Endothelial cell (in vitro differentiated cells): ENCODE measurements at places on chromosomes 12 and 14. TPM values are rescaled to one million over a fixed set of nuclear protein-coding genes. Genes with fewer than 3 reads are reported as not detected.

GRCh38 chr12:124797321-124797720 is 66.3 kb downstream of the SCARB1 start:
- peaks cover 5% of the 10 kb centered on the region for H3K36me3 ChIP-seq
- peak overlapping the region; percentile 97 for H3K27ac ChIP-seq
- H3K27me3 ChIP-seq, result no peaks in the 10 kb centered on the region
- peak overlapping the region; percentile 70 for H3K4me3 ChIP-seq
- H3K4me1 ChIP-seq, result peaks cover 22% of the 10 kb centered on the region

- H3K27ac ChIP-seq, result no peak overlapping the region
- peaks cover 52% of the 10 kb centered on the region for H3K36me3 ChIP-seq
- peaks cover 5% of the 10 kb centered on the region for H3K27me3 ChIP-seq
- H3K4me3 ChIP-seq, result no peak overlapping the region
Observed at GRCh38 chr14:100348253-100348729, 25.2 kb downstream of the SLC25A47 start.

GRCh38 chr12:94039914-94040313 is 108.5 kb upstream of the PLXNC1 start:
- H3K4me1 ChIP-seq, result no peaks in the 10 kb centered on the region
- H3K27me3 ChIP-seq, result no peaks in the 10 kb centered on the region
- no peak for DNase-seq
- no peaks in the 10 kb centered on the region for H3K36me3 ChIP-seq
- no peak overlapping the region for H3K27ac ChIP-seq

- H3K27ac ChIP-seq, result no peak overlapping the region
- peaks cover 2% of the 10 kb centered on the region for H3K4me1 ChIP-seq
- H3K4me3 ChIP-seq, result peak overlapping the region; percentile 51
- H3K27me3 ChIP-seq, result peaks cover 13% of the 10 kb centered on the region
Observed at GRCh38 chr14:105399466-105399775, 1.1 kb downstream of the TEX22 start.

The CLEC6A gene
- total RNA-seq, result not detected

DNA sequence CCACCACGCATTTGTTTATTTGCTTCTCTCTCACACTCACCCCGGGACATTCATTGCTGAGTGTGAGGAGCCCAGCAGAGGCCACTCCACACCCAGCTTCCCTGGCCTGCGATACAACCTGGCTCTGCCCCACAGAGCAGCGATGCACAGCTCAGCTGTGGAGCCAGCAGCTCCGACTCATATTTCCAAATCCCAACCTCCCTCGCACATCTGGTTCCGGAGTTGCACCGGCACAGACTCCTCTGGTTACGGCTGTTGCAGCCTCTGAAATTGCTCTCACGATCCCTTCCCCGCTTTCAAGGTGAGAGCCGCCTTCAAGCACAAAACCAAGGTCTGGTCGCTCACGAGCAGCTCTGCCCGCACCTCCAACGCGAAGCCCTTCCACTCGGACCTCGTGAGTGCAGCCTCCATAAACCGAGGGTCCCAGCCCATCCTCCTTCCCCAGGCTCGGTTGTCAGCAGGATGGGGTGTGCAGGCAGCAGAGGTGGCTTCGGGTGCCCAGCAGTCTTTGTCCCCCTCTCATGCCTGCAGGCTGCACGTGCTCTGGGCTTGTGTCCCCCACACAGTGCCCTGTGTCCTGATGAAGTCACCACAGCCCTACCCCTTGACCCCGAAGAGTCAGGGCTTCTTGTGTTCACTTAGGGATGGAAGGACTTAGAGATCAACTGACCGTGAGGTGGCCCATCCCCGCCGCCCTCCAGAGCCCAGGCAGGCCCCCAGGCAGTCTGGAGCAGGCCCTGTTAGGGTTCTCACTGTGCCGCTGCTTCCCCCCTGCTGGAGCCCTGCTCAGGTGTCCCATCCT is 184.3 kb downstream of the ADGRD1 start:
- no peak for DNase-seq
- H3K27me3 ChIP-seq, result peaks cover 4% of the 10 kb centered on the region
- H3K36me3 ChIP-seq, result no peaks in the 10 kb centered on the region
- no peak overlapping the region for H3K27ac ChIP-seq

DNA sequence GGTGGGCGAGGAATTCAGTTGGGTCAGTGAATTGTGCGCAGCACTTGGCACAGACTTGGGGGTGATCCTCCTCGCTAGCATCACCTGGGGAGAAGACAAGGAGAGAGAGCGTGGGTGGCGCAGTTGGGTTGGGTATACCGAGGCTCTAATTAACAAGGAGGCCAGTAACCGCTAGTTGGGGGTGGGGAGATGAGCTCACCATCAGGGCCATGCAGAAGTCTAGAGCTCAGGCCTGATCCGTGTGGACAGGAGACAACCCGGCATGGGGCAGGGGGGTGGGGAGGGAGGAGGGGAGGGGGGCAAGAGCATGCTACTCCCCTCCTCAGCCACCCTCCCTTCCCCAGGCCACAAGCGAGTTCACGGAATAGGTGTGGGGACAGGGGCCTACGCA is 580 bp downstream of the SALL2 start:
- no peak for DNase-seq
- H3K27me3 ChIP-seq, result peaks cover 2% of the 10 kb centered on the region
- peaks cover 23% of the 10 kb centered on the region for H3K4me1 ChIP-seq
- peaks cover 22% of the 10 kb centered on the region for H3K36me3 ChIP-seq
- peak overlapping the region; percentile 93 for H3K27ac ChIP-seq

The TSHR gene
- not detected for total RNA-seq

DNA sequence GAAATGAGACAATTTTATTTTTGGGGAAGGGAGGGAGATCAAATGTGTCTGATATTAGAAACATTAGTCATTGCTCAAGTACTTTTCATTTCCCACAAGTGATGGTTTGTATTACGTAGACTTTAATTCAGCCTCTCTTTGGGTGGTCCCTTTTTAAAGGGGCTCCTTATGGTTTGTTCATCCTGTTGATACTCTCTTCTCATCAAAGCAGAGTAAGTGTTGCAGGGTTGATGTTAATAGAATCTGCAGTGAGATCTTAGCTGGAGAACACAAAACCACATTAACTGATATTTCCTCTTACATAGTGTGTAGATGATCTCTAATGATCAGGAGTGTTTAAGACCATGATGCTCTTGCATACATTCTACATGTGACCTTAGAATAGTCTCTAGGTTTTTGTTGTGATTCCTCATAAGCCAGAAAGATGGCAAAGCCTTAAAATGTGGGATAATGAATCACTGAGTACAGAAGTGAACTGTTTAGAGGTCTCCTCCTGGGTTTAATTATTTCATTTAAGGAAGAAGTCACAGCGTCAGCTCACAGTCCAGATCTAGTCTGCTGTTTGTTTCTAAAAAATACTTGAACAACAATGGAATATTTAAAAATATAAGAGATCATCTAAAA is 87.4 kb upstream of the PTPRR start:
- no peak for DNase-seq
- H3K36me3 ChIP-seq, result no peaks in the 10 kb centered on the region
- H3K4me3 ChIP-seq, result no peak overlapping the region
- H3K4me1 ChIP-seq, result peaks cover 57% of the 10 kb centered on the region

GRCh38 chr12:128228581-128228980 is 38.4 kb upstream of the TMEM132C start:
- no peaks in the 10 kb centered on the region for H3K4me1 ChIP-seq
- H3K27me3 ChIP-seq, result peaks cover 6% of the 10 kb centered on the region
- no peak overlapping the region for H3K27ac ChIP-seq
